Renal pelvis (tissue), 12 donors: ENCODE measurements at places on chromosomes 16 and 17. TPM values are rescaled to one million over a fixed set of nuclear protein-coding genes. Genes with fewer than 3 reads are reported as not detected.

The SPATA22 gene
- 0.41 TPM for polyA plus RNA-seq

DNA sequence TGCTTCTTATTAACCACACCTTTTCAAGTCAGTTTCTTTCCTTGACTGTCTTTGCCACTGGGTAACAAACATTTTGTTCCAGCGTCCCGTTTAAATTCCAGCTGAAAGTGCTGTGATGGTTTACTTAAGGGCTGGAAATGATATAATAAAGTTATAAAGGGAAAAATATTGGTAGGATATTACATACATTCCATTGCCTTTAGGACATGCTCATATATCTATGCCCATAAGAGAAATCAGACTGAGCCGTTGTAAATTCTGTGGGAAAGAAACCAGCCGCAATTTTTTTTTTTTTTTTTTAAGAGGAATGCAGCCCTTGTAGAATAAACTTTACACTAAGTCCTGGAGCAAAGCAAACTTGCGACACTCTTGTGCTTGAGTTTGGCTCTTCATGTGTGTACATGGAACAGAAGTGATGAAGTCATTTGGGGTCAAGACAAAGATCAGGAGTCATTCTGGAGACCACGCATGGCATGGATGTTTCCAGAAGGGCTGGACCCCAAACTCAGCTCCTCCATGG is 210.9 kb downstream of the XYLT1 start:
- no peak for DNase-seq

DNA sequence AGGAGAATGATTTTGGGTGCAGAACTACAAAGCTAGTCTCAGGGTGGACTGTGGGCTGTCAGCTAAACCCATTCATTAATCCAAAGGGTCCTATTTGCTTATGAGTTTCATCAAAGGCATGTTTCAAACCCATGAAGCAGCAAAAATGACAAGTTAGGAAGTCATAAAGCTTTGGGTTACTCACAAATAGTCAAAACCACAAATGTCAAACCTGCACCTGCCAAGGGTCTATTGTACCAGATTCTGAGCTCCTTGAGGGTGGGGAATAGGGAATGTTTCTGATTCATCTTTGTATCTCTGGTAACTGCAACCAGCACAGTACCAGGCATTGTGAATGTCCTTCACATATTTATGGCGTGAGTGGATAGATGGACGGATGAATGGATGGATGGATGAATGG is 317.7 kb downstream of the MAF start:
- DNase-seq: no peak

DNA sequence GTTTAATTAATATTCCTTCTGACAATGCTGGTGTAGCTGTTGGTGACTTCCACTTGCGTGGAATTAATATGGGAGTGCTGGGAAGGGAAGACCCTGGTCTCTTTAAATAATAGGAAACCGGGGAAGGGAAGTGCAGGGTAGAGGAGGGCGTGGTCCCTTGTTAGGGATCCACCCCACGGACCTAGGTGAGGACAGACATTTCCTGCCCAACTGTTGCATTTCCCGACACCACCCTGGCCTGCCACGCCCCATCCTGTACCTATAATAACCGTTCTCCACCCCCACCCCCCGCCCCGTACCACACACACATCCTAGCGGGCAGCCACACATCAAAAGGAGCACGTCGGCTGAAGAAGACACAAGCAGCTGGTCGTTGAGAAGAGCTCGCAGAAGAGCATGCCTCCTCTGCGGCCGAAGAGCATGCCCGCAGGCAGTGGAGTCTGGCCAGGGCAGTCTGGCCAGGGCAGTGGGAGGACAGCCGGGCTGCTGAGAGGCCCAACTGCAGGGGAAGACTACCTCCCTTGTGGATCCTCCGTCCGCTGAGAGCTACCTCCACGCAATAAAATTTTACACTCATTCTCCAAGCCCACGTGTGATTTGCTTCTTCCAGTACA is 36.8 kb upstream of the MMD start:
- no peak for DNase-seq

- DNase-seq: no peak
Observed at GRCh38 chr16:27177031-27177774, 26.1 kb upstream of the KDM8 start.

DNA sequence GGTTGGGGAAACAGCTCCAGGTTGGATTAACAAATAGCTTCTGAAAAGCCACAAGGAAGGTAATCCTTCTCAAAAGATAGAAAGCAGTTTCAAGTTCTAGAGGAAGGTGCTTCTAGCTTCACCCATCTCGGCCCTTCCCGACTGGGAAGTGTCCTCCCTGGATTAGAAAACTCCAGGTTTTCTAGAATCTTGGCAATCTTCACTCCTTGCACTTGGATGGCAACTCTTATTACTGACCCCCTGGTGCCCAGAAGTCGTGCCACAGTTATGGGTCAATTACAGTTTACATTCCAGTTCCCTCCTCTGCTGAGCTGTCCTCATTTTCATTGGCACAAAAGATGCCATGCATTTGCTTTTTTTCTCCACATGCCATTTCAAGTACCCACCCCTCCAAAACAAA is 65.6 kb downstream of the SMG6 start:
- DNase-seq: no peak
